ENCODE measurements at places on chromosomes 12 and 14.

- no peak for DNase-seq
Measured at GRCh38 chr14:75969891-75970290, 11.9 kb downstream of the TGFB3 start.

DNA sequence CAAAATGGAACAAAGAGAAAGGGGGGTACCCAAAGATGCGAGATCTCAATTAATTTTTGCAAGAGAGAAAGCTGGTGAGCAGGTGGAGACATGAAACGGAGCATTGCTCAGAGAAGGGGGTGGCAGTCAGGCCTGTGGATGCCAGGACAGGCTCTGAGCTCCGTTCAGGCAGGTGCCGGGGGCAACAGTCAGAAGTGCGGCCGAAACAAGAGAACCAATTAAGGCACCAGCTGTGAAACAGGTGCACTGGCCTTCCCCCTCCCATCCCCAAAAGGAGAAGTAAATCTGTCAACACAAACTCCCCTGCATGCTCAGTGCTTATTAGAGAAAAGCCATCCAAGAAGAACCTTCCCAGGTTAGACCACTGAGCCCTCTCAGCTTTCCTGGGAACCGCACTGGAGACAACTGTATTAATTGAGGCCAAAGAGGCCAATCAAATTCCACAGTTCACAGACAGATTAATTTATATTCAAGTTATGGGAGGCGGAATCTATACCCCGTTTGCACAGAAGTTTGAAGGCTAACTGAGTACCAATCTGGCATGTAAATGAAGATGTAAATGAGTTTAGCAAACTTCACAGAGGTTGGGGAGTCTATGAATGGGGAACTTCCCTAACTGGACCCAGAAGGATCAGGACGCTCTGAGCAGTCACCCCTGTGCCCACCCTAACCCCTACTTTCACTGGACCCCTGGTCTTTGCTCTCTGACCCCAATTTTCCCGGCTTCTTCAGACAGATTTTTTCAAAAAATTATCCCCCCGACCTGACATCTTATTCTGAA is 20.9 kb downstream of the OAS2 start:
- DNase-seq, result peak; percentile 66

GRCh38 chr14:99684410-99684934 is 374 bp downstream of the CYP46A1 start:
- DNase-seq, result no peak

DNA sequence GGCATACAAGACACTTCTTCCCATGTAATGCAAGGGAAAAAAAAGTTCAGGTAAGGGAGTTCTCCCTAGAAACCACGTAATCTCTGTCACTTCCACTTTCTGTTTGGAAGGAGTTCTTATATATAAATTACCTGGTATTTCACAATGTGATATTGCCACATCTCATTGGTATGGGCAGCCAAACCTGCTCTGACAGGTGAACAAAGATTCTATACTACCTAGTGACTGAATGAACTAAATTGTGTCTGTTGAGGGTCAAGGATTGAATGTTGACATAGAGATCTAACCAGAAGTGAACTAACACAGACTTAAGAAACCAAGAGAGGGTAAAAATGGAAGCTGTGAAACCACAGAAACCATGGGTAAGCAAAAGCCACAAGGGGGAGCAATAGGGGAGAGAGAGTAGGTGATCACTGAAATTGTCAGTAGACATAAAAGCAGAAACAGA is 161.3 kb downstream of the RPL10L start:
- no peak for DNase-seq

DNA sequence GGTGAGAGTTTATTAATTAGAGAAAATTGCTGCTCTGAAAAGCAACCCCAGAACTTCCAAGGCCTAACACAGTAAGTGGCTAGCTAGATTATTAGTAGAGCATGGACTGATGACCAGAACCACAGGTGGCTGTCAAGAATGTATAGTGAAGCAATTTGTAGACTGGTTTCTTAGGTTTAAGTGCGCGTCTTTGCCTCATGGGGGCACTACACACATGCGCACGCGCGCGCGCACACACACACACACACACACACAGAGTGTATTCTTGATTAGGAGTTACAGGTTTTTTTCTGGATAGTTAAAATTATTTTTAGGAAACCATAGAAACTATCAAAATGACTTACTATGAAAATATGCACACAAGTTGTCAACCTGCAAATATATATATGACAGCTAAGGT is 66.5 kb downstream of the BHLHE41 start:
- DNase-seq, result no peak

- no peak for DNase-seq
Measured at GRCh38 chr12:62654326-62655241, 188.0 kb downstream of the MON2 start.

DNA sequence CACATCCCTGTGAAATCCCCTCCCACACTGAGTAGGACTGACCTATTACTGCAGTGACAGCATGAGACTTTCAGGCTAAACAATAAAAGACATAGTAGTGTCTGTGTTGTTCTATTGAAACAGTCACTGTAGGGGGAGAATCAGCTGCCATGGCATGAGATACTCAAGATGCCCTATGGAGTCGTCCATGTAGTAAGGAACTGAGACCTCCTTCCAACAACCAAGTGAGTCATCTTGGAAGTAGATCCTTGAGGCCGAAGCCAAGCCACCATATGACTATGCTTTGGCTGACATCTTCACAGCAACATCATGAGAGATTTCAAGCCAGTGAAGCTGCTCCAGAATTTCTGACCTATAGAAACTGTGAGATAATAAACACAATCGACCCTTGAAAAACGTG is 12.1 kb upstream of the LRP6 start:
- DNase-seq, result no peak

DNA sequence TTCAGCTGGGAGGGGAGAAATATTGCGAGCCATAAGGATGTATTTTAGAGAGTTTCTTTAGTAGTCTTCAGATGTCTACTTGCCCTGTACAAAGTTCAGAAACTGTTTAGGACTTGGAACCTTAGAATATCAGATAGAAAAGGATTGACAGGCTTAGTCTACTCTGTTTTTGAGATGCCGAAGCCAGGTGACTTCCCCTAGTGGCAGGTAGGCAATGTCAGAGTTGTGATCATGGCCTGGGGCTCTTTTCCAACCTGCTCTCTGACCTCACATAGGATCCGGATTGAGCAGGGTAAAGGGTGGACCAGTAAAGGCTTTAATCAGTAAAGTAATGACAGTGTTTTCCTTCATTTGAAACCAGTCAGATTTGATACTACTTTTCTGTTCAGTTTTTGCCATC is 59.6 kb downstream of the PRKCH start:
- no peak for DNase-seq

DNA sequence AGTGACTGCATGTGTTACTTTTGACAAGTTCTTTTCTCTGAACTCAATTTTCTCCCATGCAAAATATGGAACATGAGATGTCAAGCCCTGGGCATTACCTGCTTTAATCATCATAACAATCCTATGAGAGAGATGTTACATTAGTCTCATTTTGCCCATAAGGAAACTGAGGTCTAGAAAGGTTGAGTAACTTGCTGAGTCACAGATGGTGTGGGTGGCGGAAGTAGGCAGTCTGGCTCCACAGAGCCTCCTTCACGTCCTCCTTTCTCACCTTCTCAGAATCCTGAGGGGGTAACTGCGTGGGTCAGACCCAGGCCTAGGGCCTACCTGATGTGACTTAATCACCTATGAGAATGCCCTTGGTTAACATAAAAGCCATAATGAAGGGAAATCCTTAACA is 50.7 kb downstream of the TMTC1 start:
- DNase-seq, result no peak

DNA sequence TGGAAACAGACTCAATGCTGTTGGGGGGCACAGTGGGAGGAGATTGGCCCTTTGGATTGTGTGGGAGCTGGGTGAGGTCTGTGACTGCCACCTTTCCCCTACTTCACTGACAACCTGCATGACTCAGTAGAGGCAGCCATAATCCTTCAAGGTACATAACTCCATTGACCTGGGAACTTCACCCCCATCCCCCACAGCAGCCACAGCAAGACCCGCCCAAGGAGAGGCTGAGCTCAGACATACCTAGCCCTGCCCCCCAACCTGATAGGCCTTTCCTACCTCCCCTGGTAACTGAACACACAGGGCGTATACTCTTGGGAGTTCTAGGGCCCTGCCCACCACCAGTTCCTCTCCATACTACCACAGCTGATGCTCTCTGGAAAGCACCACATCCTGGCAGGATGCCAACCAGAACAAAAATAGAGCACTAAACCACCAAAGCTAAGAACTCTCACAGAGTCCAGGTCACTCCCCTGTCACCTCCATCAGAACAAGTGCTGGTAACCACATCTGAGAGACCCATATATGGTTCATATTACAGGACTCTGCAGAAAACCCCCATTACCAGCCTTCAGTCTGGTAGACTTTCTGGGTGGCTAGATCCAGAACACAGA is 703.9 kb downstream of the FSCB start:
- DNase-seq, result no peak

- no peak for DNase-seq
Measured at GRCh38 chr12:51632623-51633022, 41.6 kb downstream of the SCN8A start.

- no peak for DNase-seq
Measured at GRCh38 chr14:54579621-54580020, 12.7 kb downstream of the SAMD4A start.

- DNase-seq, result no peak
Measured at GRCh38 chr12:119153477-119154434, 25.0 kb upstream of the HSPB8 start.

DNA sequence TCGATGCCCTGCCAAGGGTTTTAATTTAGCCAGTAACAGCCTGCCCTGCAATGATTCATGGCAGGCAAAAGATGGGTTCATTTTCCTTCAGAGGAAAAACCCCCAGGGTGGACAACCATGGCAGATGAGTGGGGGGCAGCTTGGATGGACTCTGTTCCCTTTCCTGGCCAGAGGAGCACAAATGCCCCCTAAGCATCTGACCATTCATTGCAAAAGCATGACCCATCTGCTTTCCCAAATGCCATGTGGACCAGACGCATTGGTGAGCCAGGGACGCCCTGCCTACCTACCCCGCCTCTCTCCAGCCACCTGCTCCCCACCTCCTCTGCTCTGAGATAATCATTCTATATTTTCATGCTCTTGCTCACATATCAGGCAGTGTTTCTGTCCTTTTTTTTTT is 281.9 kb downstream of the DPF3 start:
- no peak for DNase-seq

GRCh38 chr12:112676507-112676906 is 115.0 kb upstream of the RPH3A start:
- no peak for DNase-seq

DNA sequence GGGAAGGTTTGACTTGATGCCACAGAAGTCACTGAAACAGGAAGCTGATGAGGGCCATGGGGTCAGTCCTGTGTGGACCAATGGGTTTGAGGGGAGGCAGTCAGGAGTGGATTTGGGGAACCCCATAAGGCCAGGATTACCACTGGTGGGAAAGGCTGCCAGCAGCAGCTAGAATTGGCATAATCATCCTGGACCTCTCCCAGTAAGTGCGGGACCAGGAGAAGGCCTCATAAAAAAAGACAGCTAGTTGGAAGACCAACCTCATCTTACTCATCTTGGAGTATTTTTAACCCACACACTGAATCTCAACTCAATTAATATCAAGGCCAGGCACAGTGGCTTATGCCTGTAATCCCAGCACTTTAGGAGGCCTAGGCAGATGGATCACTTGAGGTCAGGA is 22.7 kb downstream of the TBX3 start:
- no peak for DNase-seq

DNA sequence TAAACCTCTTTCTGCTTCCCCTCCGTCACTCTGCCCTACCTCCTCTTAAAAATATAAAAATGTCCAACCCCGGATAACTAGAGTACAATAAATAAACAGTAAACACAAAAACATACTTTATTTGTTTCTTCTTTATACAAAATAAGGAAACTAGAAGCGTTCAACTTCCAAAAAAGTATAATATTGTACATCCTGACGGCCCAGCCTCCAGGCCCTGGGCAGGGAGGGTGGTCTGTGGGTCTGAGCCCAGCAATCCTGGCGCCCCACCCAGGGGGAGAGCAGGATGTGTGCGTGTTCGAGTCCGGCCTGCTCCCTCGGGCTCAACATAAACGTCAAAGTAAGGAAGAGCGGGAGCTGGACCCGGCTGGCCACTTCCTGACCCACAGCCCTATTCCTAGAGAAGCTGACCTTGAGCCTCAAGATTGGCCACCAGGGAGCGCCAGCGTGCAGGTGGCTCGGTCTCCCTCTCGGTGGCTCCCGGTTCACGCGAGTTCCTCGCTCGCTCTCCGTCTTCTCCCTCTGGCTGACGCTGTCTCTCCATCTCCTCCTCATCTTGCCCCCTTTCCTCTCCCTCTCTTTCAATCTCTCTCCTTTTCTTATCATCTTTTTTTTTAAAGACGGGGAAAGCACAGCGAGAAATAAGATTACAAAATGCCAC is 9.4 kb downstream of the LHX5 start:
- DNase-seq, result peak; percentile 53

DNA sequence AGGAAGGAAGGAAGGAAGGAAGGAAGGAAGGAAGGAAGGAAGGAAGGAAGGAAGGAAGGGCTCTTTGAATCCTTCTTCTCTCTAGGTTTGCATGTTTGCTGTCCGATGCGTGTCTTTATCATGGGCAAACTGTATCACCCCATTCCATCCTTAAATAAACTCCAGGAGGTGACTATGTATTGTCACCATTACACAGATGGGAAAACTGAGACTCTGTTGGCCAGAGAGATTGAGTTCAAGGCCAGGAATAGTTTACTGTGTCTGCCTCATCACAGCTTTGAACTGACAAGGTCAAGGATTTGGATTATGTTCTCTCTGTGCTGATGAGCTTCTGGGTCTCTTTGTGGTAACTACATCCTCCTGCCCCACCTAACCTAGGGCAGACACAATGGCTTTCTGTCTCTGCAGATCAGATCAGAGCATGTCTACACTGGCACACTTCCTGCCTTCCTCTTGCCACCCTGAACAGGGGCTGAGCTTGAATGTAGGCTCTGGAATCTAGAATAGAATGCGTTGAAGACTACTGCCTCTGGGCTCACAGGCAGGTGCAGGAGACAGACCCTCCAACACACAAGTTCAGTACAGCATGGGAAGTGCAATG is 78.9 kb upstream of the MAP1LC3B2 start:
- no peak for DNase-seq

DNA sequence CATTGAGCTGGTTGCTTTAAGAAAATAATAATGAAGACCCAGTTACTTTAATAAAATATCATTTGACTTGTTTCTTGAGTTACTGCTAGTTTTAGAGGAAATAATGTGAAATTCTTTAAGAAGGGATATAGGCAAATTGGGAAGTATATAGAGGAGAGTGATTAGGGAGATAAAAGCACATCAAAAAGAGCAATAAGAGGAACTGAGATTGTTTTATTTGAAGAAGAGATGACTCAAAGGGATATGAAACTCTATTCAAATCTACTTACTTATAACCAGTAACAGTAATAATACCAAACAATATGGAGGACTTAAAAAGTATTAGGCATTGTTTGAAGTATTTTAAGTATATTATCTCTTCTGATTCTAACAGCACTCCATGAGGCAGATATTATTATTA is 37.1 kb downstream of the LRRK2 start:
- DNase-seq, result peak; percentile 33

GRCh38 chr12:89884952-89885351 is 176.3 kb upstream of the ATP2B1 start:
- DNase-seq, result no peak

DNA sequence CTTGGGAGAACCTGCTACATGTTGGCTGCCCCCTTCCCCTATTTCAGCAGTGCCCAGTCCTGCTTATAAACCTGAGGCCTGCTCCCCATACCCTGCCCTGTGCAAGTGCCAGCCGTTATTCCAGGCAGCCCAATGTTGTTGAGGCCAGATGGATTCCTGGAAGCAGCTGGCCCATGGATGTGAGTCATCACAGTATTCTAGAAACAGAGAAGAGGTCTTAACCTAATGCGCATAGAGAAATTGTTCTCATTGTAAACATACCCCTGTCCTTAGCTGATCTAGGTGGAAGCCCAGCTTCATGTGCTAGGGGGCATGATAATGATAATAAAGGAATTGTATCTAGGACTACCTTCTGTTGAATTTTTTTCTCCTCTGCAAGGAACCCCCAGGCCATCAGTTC is 69.7 kb downstream of the TSPAN11 start:
- no peak for DNase-seq

Measured in naive B cell (primary cell).